ENCODE measurements at places on chromosomes 3 and 15. TPM values are rescaled to one million over a fixed set of nuclear protein-coding genes. Genes with fewer than 3 reads are reported as not detected.
A peak's percentile ranks its signal among the peaks of the same experiment; 100 is the strongest.

- no peak overlapping the region for H3K4me3 ChIP-seq
- H3K27me3 ChIP-seq = no peaks in the 10 kb centered on the region
- no peaks in the 10 kb centered on the region for H3K36me3 ChIP-seq
- no peak for DNase-seq
- no peak overlapping the region for H3K27ac ChIP-seq
Observed at GRCh38 chr3:151684094-151684493, 49.6 kb upstream of the AADACL2 start.

GRCh38 chr15:74318376-74319137 is 48.9 kb downstream of the CYP11A1 start:
- H3K27me3 ChIP-seq = no peaks in the 10 kb centered on the region
- peak overlapping the region; percentile 76 for H3K27ac ChIP-seq
- H3K36me3 ChIP-seq = no peaks in the 10 kb centered on the region

DNA sequence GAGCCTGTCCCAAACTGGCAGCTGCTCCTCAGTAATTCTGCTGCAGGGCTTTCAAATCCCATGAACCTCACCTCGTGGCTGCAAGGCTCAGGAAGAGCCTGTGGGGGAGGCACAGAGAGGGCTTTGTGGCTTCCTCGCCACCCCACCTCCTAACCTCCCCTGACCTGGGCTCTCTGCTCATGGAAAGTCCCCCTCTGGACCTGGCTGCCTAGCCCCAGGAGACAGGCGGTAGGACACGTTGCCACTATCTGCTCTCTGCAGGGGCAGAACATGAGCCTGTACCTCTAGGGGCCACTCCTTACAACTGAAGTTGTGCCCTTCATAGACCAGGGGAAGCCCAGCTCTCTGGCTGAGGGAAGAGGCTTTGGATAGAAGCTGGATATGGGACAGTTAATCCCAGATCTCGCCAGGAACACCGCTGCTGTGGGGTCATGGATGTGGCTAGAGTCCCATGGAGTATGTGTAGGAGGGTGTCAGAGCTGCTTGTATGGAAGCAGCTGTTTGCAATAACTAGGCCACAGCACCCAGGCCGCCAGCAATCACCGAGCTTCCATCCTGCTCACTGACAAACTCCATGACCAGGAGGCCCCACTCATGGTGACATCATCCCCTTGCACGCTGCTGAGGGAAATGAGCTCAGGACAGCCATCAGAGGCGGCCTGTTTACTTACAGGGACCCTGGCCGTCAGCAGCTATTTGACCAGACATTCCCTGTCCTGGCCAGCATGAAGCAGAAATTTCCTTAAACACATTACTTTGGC is 34.0 kb upstream of the CILP start:
- H3K27ac ChIP-seq = no peak overlapping the region
- no peak for DNase-seq
- H3K36me3 ChIP-seq = no peaks in the 10 kb centered on the region

GRCh38 chr15:84833447-84834228 is 16.5 kb downstream of the ALPK3 start:
- peaks cover 24% of the 10 kb centered on the region for H3K36me3 ChIP-seq
- peak overlapping the region; percentile 51 for H3K27ac ChIP-seq
- no peaks in the 10 kb centered on the region for H3K27me3 ChIP-seq
- H3K4me3 ChIP-seq = no peak overlapping the region
- H3K4me1 ChIP-seq = peaks cover 5% of the 10 kb centered on the region

GRCh38 chr15:40240619-40241221 is 1.9 kb downstream of the PAK6 start:
- no peak overlapping the region for H3K4me3 ChIP-seq
- no peaks in the 10 kb centered on the region for H3K36me3 ChIP-seq
- no peaks in the 10 kb centered on the region for H3K27me3 ChIP-seq
- no peak overlapping the region for H3K27ac ChIP-seq

DNA sequence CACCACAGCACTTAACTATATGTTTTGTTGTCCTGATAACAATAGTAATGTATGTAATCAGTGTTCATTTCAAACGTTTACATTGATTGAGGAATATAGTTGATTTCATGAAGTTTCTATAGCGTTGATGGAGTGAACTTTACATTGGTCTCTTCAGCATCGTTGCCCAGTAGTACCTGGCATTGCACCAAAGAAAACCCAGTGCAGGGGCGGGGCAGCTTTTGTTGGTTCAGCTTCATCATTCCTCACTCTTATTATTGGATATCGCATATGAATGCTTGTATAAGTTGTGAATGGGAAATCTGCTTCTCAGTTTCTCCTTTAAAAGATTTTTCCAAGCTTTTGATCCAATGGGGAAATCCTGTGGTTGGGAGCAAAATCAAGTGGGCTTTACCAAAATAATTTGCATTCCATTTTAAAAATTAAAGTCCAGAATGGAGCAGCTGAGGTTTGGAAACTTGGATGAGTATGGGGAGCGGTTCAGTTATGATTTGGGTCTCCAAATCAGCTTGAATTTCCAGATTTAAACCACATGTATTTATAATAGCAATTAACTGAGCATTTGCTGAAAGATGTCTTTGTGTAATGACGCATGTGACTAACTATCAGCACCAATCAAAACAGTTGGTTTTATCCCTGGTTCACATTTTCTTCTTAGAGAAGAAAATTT is 213.7 kb downstream of the ALCAM start:
- peaks cover 6% of the 10 kb centered on the region for H3K36me3 ChIP-seq
- no peak overlapping the region for H3K27ac ChIP-seq
- H3K27me3 ChIP-seq = no peaks in the 10 kb centered on the region
- DNase-seq = no peak
- no peaks in the 10 kb centered on the region for H3K4me1 ChIP-seq

DNA sequence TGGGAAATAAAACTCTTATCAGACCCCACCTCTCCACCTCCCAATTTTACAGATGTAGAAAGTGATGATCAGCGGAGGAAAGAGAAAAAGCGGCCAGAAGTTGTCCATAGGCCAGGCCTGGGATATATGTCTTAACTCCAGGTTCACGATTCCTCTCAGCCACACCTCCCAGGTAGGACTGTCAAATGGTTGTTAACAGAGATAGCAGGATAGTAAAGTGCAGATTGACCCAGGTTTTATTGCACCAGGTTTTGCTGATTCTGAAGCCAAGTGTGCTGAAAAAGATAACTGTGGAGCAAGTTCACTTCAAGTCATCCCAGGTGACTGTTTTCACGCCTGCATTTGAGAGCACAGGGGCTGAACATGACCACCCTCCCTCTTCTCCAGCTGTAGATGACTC is 36.1 kb downstream of the LSM3 start:
- no peak overlapping the region for H3K4me3 ChIP-seq
- DNase-seq = no peak
- no peaks in the 10 kb centered on the region for H3K27me3 ChIP-seq
- no peaks in the 10 kb centered on the region for H3K4me1 ChIP-seq
- H3K27ac ChIP-seq = no peak overlapping the region

- peak; percentile 86 for DNase-seq
- peak within 1 kb of the TSS; percentile 80 for H3K4me3 ChIP-seq
Observed at GRCh38 chr15:78811124-78811824, at the start of gene ADAMTS7. TSS of gene ADAMTS7 (minus strand) at chr15:78811464. CDS start at chr15:78811220, 244 bp downstream.

GRCh38 chr3:150110097-150110496 is 139.4 kb upstream of the PFN2 start:
- DNase-seq = no peak
- no peaks in the 10 kb centered on the region for H3K36me3 ChIP-seq
- H3K27ac ChIP-seq = no peak overlapping the region
- H3K4me1 ChIP-seq = peaks cover under 1% of the 10 kb centered on the region

DNA sequence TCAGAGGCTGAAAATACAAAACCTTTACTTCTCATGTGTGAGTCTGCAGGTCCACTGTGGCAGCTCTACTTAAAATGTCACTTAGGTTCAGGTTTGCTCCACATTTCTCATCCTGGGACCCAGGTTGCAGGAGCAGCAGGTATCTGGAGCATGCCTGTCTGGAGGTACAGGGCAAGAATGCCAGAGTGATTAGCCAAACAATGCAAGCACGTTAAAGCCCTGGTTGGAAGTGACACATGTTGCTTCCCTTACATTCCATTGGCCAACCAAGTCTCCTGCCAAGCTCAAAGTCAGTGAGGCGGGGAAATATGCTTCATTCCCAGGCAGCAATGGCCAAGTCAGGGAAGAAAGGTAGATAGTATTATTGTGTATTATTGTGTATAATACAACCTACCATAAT is 76.8 kb upstream of the ARL6 start:
- no peaks in the 10 kb centered on the region for H3K36me3 ChIP-seq
- H3K27me3 ChIP-seq = peaks cover 3% of the 10 kb centered on the region
- H3K4me3 ChIP-seq = no peak overlapping the region
- no peak for DNase-seq
- no peak overlapping the region for H3K27ac ChIP-seq

DNA sequence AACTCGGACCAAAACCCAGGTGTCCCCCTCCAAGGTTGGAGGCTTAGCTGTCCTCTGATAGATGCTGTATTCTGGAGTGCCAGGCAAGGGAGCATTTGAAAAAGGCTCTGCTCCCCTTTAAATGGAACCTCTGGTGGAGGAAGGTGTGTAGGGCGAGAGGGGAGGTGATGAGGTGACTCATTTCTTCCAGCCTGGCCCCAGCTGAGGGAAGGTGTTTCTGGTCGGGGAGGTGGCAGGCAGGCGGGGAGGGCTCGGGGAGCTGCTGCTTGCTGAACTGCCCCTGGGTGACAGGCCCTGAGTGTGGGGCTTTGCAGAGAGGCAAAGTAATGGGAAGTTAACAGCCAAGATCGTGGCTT is 18.8 kb downstream of the PSTPIP1 start:
- no peaks in the 10 kb centered on the region for H3K27me3 ChIP-seq
- H3K4me3 ChIP-seq = no peak overlapping the region
- no peak for DNase-seq
- no peaks in the 10 kb centered on the region for H3K36me3 ChIP-seq
- peaks cover 9% of the 10 kb centered on the region for H3K4me1 ChIP-seq

DNA sequence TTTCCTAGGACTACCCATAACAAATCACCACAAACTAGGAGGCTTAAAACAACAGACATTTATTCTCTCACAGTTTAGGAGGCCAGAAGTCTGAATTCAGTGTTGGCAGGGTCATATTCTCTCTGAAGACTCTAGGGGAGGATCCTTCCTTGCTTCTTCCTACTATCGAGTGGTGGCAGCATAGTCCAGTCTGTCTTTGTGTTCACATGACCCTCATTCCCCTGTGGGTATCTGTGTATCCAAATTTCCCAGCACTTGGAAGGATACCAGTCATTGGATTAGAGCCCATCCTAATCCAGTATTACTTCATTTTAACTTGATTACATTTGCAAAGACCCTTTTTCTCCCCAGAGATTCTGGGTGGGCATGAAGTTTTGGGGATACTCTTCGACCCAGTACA is 63.8 kb downstream of the GMPS start:
- H3K27ac ChIP-seq = no peak overlapping the region
- no peaks in the 10 kb centered on the region for H3K4me1 ChIP-seq
- no peak for DNase-seq
- no peaks in the 10 kb centered on the region for H3K27me3 ChIP-seq
- H3K36me3 ChIP-seq = peaks cover 21% of the 10 kb centered on the region

- H3K4me3 ChIP-seq = no peak overlapping the region
- no peak for DNase-seq
- no peaks in the 10 kb centered on the region for H3K27me3 ChIP-seq
Observed at GRCh38 chr15:42079401-42079908, 14.9 kb downstream of the PLA2G4D start.

GRCh38 chr3:131323014-131323413 is 58.6 kb upstream of the NUDT16 start:
- H3K4me3 ChIP-seq = no peak overlapping the region
- H3K27ac ChIP-seq = no peak overlapping the region
- peaks cover 4% of the 10 kb centered on the region for H3K36me3 ChIP-seq

The CD276 gene
- total RNA-seq = 84.3 TPM

The KLHL40 gene
- total RNA-seq = not detected

The LRRC2 gene
- not detected for total RNA-seq
